ENCODE measurements at places on chromosomes 12 and 14. TPM values are rescaled to one million over a fixed set of nuclear protein-coding genes. Genes with fewer than 3 reads are reported as not detected.
A peak's percentile ranks its signal among the peaks of the same experiment; 100 is the strongest.

The POTEG gene
- polyA plus RNA-seq = not detected

The LUM gene
- not detected for polyA plus RNA-seq

The PPP4R3A gene
- polyA plus RNA-seq = 32.8 TPM

GRCh38 chr14:22671622-22672021 is 27.5 kb upstream of the OR6J1 start:
- no peaks in the 10 kb centered on the region for H3K4me1 ChIP-seq
- peak overlapping the region; percentile 60 for H3K27ac ChIP-seq
- H3K27me3 ChIP-seq = no peaks in the 10 kb centered on the region
- no peaks in the 10 kb centered on the region for H3K36me3 ChIP-seq
- peak; percentile 35 for DNase-seq

- DNase-seq = no peak
- peaks cover 16% of the 10 kb centered on the region for H3K4me1 ChIP-seq
- no peak overlapping the region for H3K4me3 ChIP-seq
- no peaks in the 10 kb centered on the region for H3K36me3 ChIP-seq
- H3K27ac ChIP-seq = no peak overlapping the region
Measured at GRCh38 chr14:72742838-72743195, 151.1 kb downstream of the DPF3 start.

DNA sequence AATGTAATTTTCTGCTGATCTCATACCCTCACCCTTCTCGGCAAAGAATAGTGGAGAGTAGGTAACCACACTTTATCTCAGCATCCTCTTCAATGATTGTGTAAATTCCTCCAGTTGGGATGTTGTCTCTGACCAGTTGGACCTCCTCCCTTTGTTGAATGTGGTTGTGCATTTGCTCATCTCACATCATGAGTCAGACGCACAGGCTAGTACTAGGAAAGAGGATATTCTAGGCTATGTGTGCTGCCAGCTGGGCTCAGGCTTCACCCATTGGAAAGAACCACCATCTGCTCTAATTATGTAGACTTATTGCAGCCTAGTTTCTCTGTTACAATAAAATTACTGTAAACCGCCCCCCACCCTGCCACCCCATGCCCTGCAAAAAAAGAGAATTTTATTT is 90.3 kb downstream of the LMO3 start:
- no peak for DNase-seq
- no peak overlapping the region for H3K4me3 ChIP-seq
- no peaks in the 10 kb centered on the region for H3K27me3 ChIP-seq

GRCh38 chr14:70416725-70417349 is at the start of gene SYNJ2BP:
Gene SYNJ2BP (minus strand): TSS chr14:70417090. CDS start chr14:70416963, 127 bp downstream.
- no peak for DNase-seq
- H3K4me3 ChIP-seq = peak within 1 kb of the TSS; percentile 59
- H3K4me1 ChIP-seq = no peaks in the 10 kb centered on the region
- H3K27me3 ChIP-seq = no peaks in the 10 kb centered on the region

- DNase-seq = no peak
- H3K27me3 ChIP-seq = no peaks in the 10 kb centered on the region
- no peak overlapping the region for H3K27ac ChIP-seq
Measured at GRCh38 chr12:113278633-113279032, 56.3 kb downstream of the SLC8B1 start.

DNA sequence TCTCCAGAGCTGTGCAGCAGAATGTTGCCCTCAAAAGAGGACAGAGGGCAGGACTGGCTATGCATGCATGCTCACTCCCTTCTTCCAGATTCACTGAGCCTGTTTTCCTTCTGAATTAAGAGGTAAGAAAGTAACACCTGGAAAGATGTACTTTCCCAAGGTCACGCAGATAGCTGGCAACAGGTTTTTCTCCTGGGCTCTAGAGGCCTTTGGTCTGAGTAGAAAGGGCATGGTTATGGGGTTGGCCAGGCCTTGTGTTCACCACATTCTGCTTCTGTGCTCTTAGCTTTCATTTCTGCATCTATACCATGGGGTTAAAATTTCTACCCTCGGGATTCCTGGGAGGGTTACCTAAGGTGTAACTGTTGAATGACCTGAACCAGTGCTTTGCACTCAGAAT is 57.5 kb downstream of the RASSF3 start:
- H3K27ac ChIP-seq = 0 out of 3 replicates have a peak overlapping the region, but pooled peaks have one; percentile 15
- H3K4me1 ChIP-seq = peaks cover 46% of the 10 kb centered on the region

- H3K27ac ChIP-seq = no peak overlapping the region
- H3K27me3 ChIP-seq = no peaks in the 10 kb centered on the region
- no peaks in the 10 kb centered on the region for H3K4me1 ChIP-seq
Measured at GRCh38 chr14:60106339-60106738, 14.6 kb downstream of the PCNX4 start.

All from K562 (cell line).